ENCODE measurements at places on chromosomes 16 and 17.

DNA sequence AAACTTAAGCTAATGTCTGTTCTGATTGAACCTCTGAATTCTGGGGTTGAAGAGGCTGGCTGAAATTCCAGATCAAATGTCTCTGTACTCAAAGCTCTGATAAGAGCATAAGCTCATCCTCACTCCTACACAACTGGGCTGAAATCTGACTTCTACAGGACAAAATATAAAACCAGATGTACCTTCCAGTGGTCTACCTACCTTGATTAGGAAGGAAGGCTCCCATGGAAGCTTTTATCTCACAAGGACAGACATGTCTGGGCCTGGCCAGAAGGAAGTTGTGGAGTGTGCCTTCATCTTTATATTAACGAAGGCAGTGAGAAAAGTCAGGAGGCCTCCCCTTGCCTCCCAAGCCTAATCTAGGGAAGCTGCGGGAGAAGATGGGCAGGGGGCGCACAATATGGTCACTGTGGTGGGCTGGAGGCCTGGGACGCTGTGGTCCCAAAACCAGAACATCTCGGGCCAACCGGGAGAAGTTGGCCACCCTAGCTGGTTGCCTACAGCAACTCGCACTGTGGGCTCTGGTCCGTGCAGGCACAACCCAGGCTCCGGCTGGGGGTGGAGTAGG, 55.6 kb upstream of the LRRC37A3 start:
- no peak for DNase-seq

GRCh38 chr16:8251298-8251697, 339.0 kb downstream of the TMEM114 start:
- no peak for DNase-seq

- no peak for DNase-seq
Observed at GRCh38 chr17:81885869-81886548, 5.4 kb downstream of the ALYREF start.

DNA sequence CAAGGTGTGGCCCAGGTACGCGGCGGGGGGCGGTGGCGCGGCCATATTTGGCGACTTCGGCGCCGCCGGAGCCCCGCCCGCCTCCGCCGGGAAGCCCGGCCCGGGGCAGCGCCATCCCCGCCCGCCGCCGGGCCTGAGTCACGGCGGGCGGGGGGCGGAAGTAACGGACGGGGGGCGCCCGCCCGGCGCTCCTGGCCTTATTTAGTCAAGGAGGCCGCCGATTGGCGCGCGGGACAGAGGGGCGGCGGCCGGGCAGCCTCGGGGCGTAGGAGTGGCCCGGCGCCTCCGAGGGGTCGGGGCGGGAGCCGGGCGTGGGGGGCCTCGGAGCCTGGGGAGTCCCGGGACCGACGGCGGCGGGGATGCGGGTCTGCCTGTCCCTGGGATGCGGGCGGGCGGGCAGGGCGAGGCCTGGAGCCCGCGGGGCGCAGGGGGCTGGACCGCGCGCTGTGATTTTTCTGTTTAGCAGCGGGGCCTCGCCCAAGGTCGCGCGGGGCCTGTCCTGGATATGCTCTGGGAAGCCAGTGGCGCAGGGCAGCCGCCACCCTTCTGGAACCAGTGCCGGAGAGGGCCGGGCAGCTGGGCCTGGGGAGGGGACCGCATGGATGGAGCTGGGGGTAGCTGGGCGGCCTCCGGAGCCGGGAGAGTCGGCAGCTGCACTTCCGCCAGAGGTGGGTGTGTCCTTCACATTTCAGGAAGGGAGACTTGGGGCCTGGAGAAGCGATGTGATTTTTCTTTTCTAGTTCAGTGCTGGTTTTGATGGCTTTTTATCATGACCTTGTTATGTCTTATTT, 2.3 kb upstream of the ACTG1 start:
- DNase-seq, result peak; percentile 79
